A549 treated with DMSO at 1 μM for 4 hours (cell line): ENCODE measurements at places on chromosomes 3 and 15. TPM values are rescaled to one million over a fixed set of nuclear protein-coding genes. Genes with fewer than 3 reads are reported as not detected.

TRH gene
- not detected in 5 replicates for total RNA-seq

TMEM212 gene
- not detected in 5 replicates for total RNA-seq

NCBP2 gene
- 46.3 to 53.9 TPM (median 49.0 TPM) in 5 replicates for total RNA-seq

UPK1B gene
- total RNA-seq = 9.5 to 14.2 TPM (median 12.1 TPM) in 5 replicates

ANKRD34C gene
- total RNA-seq = not detected in 5 replicates

PRR23C gene
- total RNA-seq = not detected in 5 replicates
